ENCODE measurements at places on chromosomes 5 and 9.
A peak's percentile ranks its signal among the peaks of the same experiment; 100 is the strongest.

DNA sequence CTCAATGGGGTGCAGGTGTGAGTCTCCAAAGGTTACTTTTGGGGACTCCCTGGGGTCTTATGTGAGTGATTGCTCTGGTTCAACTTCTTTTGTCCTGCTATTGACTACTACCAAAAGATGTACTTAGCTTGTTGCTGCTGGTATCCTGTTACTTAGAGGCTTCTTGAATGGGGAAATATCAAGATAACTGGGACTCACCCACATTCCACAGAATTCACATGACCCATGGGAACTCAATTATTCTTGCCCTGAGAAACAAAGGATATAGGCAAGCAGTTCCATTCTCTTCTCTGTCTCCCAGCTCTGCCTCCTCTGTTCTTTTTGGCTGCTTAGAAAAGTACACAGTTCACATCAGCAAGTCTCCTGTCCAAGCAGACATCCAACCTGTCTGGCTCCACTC lies 105.9 kb downstream of the UNC13B start:
- DNase-seq = peak; percentile 45

GRCh38 chr5:176817369-176817840 lies 7.0 kb downstream of the UNC5A start:
- DNase-seq = no peak

- DNase-seq = peak; percentile 1
Measured at GRCh38 chr5:170985486-170985885, 123.7 kb downstream of the RANBP17 start.

DNA sequence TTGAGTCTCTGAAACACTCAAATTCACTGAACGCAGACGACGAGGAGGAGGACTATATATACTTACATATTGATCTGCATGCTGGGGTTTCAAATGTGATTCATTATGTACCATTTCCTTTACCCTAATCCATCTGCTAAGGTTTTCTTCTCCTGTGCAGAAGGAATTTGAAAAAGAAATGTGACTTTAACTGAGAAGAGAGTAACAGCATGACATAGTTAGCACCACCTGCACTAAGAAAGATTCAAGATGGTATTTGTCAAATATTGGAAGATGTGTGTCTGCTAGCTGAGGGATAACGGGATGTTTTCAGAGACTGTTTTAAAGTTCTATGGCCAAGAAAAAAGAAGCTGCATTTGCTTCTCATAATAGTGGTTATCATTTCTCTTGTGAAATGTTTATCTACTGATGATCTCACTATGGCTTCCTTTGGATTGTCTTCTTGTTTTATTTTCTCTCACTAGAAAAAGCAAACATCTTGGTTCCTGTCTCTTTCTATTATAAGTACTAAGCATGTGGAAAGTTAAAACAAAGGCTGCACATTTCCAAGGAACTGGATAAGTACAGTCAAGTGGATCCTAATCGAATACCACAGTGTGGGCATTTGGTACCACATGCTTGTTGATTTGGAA lies 89.8 kb upstream of the TLE4 start:
- DNase-seq = no peak

Data from GM23248 (cell line).